Calu3 (cell line): ENCODE measurements at places on chromosomes 7 and 10. TPM values are rescaled to one million over a fixed set of nuclear protein-coding genes. Genes with fewer than 3 reads are reported as not detected.

The PALD1 gene
- total RNA-seq, result 0.38 and 1.5 TPM in 2 replicates

The C7orf57 gene
- 0.24 and 0.33 TPM in 2 replicates for total RNA-seq

The FAM25C gene
- total RNA-seq, result not detected in 2 replicates

The CPXM2 gene
- not detected in 2 replicates for total RNA-seq

The SLC29A4 gene
- total RNA-seq, result 1.9 and 2.5 TPM in 2 replicates

The PRPF18 gene
- total RNA-seq, result 19.9 and 21.3 TPM in 2 replicates

The DNMBP gene
- total RNA-seq, result 17.6 TPM in 2 replicates

The TMEM130 gene
- not detected in 2 replicates for total RNA-seq

DNA sequence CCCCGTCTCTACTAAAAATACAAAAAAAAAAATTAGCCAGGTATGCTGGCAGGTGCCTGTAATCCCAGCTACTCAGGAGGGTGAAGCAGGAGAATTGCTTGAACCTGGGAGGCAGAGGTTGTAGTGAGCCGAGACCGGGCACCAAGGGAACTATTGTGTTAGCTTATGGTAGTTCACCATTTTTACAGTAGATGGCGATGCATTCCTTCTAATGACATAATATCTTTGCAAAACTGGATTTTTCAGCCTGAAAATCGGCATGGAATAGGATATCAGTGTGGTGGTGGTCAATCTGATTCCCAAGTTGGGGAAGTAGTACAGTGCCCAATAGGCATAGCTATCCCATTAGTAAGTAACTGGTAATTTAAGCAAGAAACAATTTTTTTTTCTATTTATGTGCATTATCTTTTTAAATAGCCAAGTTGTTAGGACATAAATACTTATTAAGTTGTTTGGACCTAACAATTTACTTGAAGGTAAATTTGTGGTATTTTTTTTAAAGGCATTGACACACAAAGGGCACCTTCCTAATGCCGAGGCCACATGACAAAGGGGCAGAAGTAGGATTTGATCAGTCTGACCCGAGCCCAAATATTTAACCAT lies 17.6 kb upstream of the IMPDH1 start:
- peak; percentile 41 for DNase-seq

DNA sequence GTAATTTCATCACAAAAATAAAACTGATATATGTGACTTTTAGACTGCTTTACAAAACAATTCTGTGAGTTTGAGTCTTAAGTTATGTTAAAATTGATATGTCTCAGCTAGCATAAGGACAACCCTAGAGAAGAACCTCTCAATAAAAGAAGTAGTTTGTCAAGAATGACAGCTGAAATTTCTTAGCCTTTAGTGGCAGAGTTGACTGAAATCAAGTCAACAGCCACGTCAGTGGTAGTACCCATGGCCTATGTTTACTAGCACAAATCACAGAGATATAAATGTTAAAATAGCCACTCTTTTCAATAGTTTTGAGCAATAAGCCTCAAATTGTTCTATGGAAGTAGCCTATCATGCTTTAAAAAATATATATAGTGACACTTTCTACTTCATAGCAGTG lies 138.9 kb upstream of the FERD3L start:
- no peak for DNase-seq

- no peak for DNase-seq
Measured at GRCh38 chr7:101819183-101819582, 1.8 kb downstream of the CUX1 start.

DNA sequence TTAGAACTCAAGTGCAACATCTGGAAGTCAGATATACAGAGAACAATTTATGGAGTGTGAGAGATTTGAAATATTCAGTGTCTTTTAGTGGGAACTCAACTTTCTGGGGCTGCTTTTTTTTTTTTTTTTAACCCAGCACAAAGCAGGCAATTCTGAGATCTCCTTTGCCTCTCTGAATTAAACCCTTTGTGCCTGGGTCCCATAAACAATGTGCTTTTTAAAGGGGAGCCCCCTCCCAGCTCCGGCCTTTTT lies 146.8 kb downstream of the CELF2 start:
- no peak for DNase-seq

GRCh38 chr10:17454161-17455014 lies at the start of gene ST8SIA6:
TSS of gene ST8SIA6 (minus strand) at chr10:17454595. CDS start at chr10:17454255, 340 bp downstream.
- peak; percentile 63 for DNase-seq

- DNase-seq, result peak; percentile 2
Measured at GRCh38 chr10:42428534-42428933, 209.8 kb downstream of the ZNF33B start.

GRCh38 chr7:92794831-92795230 lies 41.5 kb downstream of the CDK6 start:
- no peak for DNase-seq

GRCh38 chr10:89384474-89385340 lies 6.9 kb downstream of the IFIT1B start:
- DNase-seq, result no peak

DNA sequence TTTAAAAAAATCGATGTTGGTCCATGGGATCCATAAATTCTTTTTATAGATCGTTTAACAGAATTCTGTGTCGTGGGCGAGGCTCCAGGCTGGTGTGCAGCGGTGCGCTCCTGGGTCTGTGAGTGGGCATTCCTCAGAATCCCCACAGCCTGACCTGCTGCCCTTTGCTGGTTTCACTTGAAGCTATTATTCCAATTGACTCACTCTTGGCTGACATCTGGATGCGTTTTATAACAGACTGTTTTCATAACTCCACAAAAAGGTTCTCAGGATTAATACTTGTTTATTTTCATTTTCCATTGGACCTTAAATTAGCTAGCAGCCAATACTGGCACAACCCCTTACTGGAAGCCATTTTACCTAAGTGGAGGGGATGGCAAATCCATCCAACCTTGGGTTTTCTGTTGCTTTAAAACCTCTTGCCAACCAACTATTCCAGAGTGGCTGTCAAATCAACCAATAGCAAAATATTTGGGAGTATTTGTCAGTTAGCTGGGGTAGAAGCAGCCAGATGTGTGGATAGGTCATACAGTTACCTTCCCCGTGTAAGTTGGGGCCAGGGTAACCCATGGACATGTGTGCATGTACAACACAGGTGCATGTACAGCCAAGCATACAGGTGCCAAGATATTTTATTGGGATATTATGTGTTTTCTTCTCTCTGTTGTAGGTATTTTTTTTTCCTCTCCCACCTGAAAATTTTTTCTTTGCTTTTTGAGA lies 160.7 kb upstream of the ZNF32 start:
- no peak for DNase-seq

GRCh38 chr10:34830217-34830822 lies 15.2 kb upstream of the PARD3 start:
- DNase-seq, result no peak

GRCh38 chr7:73716318-73716890 lies 3.1 kb downstream of the STX1A start:
- DNase-seq, result no peak

- DNase-seq, result no peak
Measured at GRCh38 chr10:5645944-5646617, 20.3 kb downstream of the ASB13 start.

GRCh38 chr10:132870426-132870825 lies 71.9 kb downstream of the CFAP46 start:
- DNase-seq, result no peak
